ENCODE measurements at places on chromosomes 7 and 10.

DNA sequence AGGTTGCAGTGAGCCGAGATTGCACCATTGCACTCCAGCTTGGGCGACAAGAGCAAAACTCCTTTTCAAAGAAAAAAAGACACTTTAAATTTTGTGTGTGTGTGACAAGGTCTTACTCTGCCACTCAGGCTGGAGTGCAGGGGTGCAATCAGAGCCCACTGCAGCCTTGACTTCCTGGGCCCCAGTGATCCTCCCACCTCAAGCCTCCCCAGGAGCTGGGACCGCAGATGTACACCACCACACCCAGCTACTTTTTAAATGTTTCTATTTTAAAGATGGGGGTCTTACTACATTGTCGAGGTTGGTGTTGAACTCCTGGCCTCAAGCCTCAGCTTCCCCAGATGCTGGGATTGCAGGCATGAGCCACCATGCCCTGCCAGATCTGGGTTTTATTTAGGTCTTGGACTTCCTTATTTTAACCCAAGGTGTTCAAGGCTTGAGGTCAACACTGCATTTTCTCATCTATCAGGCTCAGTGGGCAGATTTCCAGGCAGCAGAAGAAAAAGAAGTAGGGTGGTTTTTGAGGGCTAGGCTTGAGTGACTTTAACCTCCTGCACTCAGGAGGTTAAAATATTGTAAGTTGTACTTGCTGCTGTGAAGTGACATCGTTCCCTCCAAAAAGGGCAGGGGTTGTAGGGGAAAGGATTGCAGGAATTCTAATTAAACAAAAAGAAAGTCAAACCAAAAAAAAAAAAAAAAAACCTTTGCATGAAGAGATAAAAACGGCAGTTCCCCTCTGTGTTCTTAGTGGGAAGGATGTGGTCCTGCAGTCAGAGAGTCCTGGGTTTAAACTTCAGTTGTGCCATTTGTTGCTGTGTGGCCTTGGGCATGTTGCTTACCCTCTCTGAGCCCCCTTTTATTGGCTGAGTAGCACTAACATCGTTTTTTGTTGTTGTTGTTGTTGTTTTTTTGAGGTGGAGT lies 71.5 kb downstream of the CARD11 start:
- no peak for DNase-seq

GRCh38 chr10:48289501-48290238 lies 15.2 kb upstream of the FRMPD2 start:
- peak; percentile 42 for DNase-seq

- DNase-seq = no peak
Observed at GRCh38 chr7:69062020-69062765, 536.1 kb upstream of the AUTS2 start.

- DNase-seq = no peak
Observed at GRCh38 chr10:131770946-131771633, 129.7 kb upstream of the PPP2R2D start.

DNA sequence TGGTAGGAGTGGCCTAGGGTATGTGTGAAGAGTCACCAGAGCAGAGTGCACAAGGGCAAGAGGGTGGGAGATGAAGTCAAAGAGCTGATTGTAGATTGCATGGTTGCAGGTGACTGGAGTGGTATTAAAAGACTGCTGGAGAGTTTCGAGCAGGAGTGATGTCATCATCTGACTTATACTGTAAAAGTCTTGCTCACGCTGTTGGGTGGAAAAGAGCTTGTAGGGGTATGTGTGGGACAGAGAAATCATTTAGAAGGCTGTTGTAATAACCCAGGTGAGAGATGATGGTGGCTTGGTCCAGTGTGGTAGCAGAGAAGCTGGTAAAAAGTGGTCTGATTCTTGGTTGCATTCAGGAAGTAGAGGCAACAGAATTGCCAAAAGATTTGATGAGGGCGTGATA lies 184.1 kb downstream of the ABCA13 start:
- DNase-seq = no peak

DNA sequence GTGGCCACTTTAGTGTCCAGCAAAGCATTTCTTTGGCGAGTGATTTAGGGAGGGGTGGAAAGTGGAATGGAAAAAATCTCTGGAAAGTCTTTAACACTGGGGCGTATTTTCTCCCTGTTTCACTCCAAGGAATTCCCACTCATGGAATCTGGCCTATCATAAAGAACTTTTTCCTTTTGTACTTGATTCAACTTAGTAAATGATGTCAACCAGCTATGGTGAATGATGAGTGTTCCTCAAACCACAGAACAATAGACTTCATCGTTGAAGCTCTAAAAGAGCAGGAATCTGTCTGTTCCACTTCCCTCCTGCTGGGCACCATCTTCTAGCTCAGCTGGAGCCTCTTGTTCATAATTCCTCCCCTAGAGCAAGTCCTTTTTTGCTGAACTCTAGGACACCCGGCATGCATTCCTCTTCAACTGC lies 66.5 kb downstream of the EPDR1 start:
- DNase-seq = no peak

- DNase-seq = no peak
Observed at GRCh38 chr7:139648941-139649425, 125.5 kb downstream of the CLEC2L start.

GRCh38 chr10:58952747-58953466 lies 223.5 kb upstream of the PHYHIPL start:
- no peak for DNase-seq

DNA sequence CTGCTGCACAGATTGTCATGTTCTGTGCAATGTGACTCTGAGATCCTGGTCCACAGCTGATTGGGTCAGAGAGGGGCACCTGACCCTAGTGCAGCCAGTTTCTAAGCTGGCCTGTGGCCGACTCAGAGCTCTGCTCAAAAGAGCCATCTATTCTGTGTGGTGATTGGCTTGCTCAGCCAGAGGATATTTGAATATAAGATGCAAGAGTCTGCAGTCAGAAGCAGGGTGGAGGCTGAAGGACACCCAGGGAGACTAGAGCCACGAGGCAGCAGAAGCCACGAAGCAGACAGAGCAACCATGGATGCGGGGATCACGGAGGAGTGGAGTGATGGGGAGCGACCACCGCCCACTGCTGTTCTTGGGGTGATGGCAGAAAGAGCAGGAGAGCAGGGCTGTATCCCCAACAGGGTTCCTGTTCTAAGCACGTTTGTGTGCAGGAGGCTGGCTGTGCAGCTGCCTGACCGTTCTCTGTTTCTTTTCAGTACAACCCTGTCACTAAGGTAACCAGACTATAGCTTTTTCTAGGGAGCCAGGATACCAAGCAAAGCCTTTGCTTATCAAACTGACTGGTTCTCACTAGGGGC lies 19.5 kb upstream of the RHEB start:
- DNase-seq = no peak

DNA sequence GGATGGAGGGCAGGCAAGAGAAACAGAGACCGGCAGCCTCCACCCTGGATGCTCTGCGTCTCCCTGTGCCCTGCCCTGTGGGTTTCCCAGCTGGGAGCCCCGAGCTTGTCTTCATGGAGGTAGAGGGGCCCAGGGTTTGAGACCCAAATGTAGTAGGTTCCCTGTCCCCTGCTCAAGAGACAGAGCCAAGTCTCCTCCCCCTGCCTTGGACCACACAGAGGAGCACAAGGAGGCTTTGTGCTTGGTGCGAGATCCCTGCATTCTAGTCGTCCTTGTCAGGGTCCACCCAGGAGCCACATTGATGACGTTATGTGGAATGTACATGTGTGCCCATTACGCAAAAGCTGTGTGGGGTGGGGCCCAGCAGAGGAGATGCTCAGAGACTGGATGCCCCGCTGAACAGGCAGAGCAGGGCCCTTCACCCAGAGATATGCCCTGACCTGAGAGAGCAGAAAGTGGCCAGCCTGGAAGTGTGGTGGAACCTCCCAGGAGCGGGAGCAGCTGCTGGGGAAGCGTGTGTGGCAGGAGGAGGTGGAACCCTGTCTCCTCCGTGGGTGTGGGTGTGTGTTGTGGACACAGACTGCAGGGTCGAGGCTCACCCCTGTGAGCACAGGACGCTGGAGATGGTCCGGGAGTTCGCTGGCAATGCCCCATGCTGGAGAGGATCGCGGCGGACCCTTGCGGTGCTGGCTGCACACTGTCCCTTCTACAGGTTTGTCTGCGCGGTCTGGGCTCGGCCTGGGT lies 39.3 kb downstream of the VWA2 start:
- DNase-seq = no peak

DNA sequence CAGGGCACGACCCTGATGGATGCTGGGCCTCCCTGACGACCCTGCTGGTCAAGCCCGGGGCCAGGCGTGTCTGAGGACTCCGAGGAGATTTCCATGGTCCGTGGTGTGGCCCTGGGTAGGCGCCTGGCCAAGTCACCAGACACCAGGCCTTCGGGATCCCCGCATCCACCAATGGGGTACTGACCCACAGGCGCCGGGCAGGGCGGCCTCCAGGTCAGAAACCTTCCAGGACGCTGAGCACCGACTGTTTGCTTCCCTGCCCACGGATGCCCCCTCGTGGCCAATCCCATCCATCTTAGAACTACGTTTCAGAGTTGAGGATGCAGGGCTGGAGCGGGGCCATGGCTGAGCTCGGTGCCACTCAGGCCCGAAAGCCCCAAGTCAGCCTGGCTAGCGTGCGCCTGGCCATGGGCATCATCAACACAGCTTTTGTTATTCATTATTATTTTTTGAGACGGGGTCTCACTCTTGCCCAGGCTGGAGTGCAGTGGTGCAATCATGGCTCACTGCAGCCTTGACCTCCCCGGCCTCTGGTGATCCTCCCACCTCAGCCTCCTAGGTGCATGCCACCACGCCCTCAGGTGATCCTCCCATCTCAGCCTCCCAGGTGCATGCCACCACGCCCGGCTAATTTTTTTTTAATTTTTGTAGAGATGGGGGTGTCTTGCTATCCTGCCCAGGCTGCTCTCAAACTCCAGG lies 7.1 kb upstream of the AMZ1 start:
- peak; percentile 49 for DNase-seq

DNA sequence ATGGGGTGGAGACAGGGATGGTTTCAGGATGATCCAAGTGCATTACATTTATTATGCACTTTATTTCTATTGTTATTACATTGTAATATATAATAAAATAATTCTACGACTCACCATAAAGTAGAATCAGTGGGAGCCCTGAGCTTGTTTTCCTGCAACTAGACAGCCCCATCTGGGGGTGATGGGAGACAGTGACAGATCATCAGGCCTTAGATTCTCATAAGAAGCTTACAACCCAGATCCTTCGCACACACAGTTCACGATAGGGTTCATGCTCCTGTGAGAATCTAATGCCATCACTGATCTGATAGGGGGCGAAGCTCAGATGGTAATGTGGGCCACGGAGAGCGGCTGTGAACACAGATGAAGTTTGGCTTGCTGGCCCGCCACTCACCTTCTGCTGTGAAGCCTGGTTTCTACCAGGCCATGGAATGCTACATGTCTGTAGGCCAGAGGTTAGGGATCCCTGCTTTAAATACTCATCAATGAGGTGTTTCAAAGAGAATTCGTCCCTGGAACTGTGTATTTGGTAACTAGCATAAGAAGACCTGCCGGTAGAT lies 21.2 kb upstream of the PRKCQ start:
- no peak for DNase-seq

DNA sequence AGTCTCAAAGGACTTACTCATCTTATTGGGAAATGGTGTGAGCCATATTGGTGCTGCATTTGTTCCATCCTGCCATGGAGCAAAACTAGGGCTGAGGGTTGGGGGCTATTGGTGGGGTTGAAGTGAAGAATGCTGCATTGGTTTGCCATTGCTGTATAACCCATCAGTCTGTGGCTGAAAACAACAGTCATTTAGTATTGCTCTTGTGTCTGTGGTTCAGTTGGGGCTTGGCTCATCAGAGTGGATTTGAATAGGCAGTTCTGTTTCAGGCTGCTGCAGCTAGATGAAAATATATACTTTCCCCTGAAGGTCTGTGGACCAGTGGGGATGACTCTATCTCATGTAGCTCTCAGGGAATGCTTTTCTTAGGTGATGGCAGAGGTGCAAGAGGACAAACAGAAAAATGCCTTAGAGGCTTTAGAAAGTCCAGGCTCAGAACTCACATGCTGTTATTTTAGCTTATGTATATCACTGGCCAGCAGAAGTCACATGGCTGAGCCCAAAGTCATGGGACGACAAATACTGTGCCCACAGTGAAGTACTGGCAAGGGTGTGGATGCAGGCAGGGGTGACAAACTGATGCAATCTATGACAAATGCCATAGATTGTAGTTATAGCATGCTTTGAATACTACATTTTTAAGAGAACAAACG lies 15.2 kb upstream of the EXOC6 start:
- no peak for DNase-seq

DNA sequence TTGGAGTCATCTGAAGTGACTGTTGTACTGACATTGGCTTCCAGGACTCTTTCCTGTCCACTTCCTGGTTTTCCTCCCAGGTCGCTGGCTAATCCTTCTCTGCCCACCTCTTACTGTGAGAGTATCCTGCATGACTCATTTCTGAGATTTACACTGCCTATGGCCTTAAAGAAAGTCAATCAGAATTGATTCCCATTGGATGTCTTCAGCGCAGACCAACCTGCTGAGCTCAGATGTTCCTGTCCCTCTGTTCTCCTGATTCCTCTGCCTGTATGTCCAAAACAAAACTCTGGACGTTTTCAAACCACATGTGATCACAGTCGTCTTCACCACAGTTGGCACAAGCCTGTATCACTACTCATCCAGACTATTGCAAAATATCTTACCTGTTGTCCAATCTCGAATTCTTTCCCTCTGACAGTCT lies 262.1 kb downstream of the CREB5 start:
- no peak for DNase-seq

DNA sequence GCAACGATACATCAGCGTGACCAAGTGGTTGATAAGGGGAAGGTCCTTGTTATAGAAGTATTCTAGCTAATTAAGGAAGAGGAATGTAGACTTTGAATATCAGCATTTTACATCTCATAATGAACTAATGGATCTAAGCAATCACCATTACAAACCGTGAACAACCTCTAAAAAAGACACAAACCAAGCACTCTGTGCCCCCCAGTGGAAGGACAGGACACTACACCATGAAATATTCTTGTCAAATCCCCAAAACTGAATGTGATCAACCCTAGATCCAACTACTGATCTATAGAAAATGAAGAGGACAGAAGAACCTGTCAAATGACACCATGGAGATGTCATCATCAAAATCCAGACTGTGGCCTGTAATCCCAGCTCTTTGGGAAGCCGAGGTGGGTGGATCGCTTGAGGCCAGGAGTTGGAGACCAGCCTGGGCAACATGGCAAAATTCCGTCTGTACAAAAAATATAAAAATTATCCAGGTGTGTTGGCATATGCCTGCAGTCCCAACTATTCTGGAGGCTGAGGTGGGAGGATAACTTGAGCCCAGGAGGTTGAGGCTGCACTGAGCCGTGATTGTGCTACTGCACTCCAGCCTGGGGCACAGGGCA lies 111.3 kb upstream of the CARD11 start:
- peak; percentile 58 for DNase-seq

DNA sequence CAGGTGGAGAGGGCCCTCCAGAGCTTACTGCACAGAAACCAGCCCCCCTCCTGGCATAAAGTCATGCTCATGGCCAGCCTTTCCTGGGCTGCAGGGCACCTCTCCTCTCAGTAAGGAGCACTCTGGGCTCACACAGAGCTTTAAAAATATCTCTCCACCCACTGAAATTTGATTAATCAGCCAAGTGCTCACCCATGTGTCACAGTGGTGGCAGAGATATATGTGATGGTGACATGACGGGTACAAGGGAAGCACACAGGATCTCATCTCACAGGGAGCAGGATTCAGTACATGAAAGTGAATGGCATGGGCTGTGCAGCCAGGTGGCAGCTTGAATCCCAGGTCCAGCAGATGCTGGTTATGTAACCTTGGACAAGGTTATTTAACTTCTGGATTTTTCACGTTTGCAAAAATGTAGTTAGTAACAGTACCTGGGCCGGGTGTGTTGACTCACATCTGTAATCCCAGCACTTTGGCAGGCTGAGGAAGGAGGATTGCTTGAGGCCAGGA lies 144.8 kb downstream of the CALN1 start:
- DNase-seq = no peak

GRCh38 chr7:51467384-51468017 lies 150.9 kb upstream of the COBL start:
- DNase-seq = no peak
